SK-N-MC (cell line): ENCODE measurements at places on chromosomes 12 and 14.

- DNase-seq = no peak
These were observed 38.6 kb upstream of the GNG2 start for GRCh38 chr14:51821822-51822221.

DNA sequence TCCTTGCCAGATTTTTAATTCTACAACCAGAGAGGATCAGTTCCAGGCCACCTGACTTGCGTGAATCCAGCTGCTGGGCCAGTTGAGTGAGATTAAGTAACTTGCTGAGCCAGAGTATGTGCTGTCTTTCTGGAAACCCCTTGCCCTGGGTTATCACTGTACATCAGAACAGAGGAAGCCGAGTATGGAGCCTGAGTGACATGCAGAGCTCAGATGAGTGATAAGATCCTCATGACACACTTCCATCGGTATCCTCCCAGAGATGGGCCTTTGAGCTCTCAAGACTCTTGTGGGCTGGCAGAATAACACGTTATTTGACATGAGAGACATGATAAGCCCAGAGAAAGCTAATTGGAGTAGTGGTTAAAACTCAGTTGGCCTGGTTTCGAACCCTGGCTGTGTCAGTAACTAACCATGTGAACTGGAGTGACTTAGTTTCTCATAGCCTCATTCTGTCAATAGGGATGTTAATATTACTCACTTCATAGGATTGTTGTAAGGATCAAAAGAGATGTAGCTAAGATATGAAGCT lies 388.1 kb downstream of the ZFP36L1 start:
- no peak for DNase-seq

GRCh38 chr14:105492031-105492970 lies 1.3 kb downstream of the TEDC1 start:
- DNase-seq = no peak

DNA sequence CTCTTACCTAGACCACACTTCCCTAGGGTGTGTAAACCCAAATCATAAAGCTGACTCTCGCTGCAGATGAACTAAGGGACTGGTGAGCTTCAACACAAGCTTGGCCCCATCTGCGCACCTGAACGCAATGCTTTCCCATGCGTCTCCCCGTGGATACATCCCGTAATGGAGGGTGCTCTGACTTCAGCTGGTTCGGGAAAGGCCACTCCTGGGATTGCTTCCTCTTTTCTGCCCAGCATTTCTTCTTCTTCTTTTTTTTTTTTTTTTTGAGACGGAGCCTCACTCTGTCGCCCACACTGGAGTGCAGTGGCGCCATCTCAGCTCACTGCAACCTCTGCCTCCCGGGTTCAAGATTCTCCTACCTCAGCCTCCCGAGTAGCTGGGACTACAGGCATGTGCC lies 27.7 kb upstream of the ETFBKMT start:
- DNase-seq = no peak

DNA sequence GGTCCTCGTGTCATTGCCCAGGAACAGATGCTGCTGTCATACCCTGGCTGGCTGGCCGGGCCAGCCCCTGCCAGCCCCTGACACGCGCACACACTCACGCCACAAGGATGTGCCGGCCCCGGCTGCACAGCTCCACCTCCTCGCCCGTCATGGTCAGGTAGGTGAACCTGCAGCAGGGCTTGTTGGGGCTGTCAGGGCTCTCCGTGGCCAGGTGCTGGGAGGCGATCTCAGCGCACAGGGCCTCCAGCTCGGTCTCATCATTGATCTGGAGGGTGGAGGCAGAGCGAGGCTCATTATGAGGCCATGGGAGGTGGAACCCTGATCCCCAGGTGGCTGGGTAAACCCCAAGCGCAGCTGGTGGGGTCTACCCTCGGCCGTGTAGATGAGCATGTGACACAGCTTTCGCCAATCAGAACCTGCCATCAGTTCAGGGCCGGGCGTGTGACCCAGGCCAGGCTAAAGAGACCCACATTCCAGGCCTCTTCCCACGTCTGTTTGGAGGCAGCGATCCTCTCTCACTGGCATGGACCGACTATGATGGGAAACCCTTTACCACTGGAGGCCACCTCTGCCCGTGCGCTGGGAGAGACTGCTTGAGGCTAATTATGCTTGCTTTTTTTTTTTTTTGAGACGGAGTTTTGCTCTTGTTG lies 38.8 kb downstream of the TRAFD1 start:
- DNase-seq = no peak

DNA sequence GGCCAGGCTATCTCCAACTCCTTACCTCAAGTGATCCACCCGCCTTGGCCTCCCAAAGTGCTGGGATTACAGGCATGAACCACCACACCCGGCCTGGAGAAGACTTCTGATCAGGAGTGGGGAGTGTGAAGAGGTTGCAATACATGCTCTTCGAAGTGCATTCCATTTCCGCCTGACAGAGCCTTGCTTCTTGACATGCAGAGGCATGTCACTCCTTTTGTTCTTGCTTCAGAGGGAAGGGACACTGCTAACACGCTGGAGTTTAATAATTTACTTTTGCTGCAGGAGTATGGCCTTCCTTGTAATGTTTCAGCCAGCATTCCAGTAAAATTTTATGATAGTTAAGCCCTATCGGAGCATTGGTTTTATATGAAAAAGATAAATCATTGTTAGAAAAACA lies 74.9 kb downstream of the SLC25A47 start:
- no peak for DNase-seq

GRCh38 chr12:116432314-116432750 lies 126.8 kb upstream of the MAP1LC3B2 start:
- DNase-seq = no peak

- DNase-seq = no peak
These were observed 519.1 kb upstream of the FOXG1 start for GRCh38 chr14:28247491-28247890.

GRCh38 chr14:104968153-104968527 lies 10.0 kb downstream of the AHNAK2 start:
- DNase-seq = no peak

DNA sequence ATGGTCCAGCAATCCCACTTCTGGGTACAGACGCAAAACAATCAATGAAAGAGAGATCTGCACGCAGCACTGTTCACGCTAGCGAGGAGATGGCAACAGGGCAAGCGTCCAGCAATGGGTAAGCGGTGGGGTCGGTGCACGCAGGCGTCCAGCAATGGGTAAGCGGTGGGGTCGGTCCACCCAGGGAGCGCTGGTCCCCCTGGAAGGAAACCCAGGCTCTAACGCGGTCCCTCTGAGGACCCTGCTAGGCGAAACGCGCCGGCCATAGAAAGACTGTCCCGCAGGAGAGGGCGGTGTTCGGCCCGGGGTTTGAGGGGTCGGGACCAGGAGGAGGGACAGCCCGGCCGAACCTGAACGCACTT lies 618 bp upstream of the PGAM5 start:
- DNase-seq = no peak

- DNase-seq = no peak
These were observed 15.0 kb upstream of the FBXO33 start for GRCh38 chr14:39447175-39447661.

DNA sequence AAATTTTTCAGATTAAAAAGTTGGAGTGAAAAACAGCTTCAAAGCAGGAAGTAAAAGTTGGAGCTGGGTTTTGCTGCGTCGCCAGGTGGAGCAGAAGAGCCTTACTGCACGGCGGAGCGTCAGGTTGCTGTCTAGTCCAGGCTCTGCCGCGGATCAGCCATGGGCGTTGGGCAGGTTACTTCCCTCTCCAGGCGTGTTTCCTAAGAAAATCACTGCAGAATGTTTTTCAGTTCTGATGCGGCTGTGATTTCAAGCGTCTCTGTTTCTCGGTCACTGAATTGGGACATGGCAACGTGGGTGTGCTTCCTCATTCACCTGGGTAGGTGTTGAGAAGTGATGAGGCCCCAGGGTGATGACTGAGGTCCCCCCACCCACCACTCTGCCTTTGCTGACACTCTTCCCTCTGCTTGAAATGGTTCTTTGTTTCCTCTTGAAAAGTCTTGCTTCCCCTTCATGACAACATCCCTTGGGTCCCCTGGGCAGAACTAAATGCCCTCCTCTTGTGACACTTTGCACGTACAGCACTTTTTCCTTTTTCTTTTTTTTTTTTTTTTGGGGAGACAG lies 7.6 kb downstream of the EVL start:
- DNase-seq = no peak

GRCh38 chr12:19402211-19402610 lies 37.1 kb upstream of the AEBP2 start:
- no peak for DNase-seq

- DNase-seq = no peak
These were observed 27.5 kb upstream of the JPH4 start for GRCh38 chr14:23605931-23606585.

GRCh38 chr12:66571361-66571915 lies 107.4 kb downstream of the GRIP1 start:
- no peak for DNase-seq

- DNase-seq = no peak
These were observed 765 bp upstream of the NFYB start for GRCh38 chr12:104138797-104139152.

- no peak for DNase-seq
These were observed 19.4 kb downstream of the EVL start for GRCh38 chr14:100084591-100084990.

DNA sequence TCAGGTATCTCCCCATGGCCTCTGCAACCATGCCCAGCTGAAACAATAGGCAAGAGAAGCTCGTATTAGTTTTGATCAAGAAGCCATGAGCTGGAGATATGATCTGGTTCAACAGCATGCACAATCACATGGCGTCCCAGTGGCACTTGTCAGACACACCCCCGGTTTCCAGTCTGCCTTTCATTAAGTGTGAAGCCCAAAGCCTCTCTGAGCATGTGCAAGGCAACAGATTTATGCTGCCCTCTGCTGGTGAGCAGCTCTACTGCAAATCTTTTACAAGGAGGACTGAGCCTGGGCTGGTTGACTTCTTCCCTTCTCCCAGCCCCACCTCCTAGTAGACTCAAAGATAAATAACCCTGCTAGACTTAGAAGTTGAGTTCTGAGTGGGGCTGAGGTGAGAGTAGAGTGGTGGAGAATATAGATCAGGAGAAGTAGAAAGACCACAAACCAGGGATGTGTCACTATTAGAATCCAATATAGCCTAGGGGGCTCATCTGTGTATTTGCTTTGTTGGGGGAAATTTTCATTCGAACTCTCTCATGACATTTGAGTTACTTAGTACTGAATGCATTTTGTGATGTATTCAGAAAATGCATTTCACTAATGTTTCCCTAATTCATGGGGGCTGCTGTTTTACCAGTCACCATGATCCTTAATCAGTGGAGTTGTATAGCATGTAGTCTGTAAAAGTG lies 53.7 kb upstream of the MBIP start:
- peak; percentile 74 for DNase-seq

GRCh38 chr12:6891646-6892001 lies 13.0 kb upstream of the LRRC23 start:
- DNase-seq = no peak

DNA sequence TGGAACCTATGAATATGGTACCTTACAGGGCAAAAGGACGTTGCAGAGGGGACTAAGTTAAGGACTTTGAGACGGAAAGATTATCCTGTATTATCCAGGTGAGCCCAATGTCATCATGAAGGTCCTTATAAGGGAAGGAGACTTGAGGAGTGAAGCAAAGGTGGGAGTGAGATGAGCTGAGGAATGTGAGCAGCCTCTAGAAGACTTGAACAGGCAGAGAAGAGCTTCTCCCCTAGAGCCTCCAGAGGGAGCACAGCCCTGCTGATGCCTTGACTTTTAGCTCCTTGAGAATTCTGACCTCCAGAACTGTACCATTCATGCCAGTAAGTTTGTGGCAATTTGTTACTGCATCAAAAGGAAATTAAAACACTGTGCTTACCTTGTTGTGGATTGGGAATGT lies 41.8 kb upstream of the DCD start:
- DNase-seq = no peak

GRCh38 chr12:109720152-109720856 lies 6.7 kb downstream of the FAM222A start:
- DNase-seq = no peak

GRCh38 chr12:111120578-111120977 lies 200.2 kb upstream of the MYL2 start:
- no peak for DNase-seq

GRCh38 chr12:41277946-41278267 lies 89.8 kb downstream of the PDZRN4 start:
- no peak for DNase-seq

DNA sequence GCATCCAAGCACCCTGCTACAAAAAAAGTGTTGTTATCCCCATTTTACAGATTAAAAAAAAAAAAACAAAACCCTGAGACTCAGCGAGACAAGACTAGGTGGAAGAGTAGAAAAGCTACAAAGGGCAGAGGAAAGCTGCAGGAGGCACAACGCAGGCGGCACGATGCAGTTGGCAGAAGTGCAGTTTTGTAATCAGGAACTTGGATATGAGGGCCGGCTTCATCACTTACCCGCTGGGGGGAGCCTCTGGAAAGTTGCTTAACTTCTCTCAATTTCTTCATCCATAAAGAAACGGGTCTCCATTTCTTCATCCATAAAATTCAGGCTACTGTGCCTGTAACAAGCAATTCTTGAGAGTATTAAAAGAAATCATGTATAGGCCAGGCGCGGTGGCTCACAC lies 33.1 kb upstream of the CCDC60 start:
- DNase-seq = no peak

DNA sequence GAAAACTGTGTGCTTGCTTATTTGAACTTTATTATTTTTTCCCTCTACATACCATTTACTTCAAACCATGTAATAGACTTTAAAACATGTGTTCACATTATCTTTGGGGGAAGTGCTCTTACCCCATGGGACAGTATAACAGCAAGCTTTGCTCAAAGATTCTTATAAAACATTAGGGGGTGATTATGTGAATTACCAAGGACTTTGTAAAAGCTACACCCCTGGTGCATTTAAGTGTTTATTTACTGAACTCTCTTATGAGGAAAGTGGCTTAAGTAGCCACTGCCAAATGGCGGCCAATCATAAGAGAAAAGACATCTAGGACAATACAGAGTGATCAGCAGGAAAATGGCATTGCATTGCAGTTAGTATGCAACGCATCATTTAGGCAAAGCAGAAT lies 70.3 kb downstream of the CAPZA3 start:
- DNase-seq = no peak

GRCh38 chr12:48031135-48031960 lies 27.1 kb upstream of the COL2A1 start:
- DNase-seq = no peak

DNA sequence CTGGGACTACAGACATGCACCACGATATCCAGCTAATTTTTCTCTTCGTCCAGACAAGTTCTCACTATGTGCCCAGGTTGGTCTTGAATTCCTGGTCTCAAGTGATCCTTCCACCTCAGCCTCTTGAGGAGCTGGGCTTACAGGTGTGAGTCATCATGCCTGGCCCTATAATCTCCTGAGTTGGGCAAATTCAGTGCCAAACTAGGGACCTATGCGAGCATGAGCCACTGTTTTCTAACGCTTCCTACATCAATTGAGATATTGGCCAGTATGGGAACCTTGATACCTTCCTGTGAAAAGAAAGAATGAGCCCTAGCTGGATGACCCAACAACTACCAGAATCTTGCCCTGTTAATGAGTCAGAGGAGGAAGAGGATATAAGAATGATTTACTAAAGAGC lies 585.2 kb downstream of the C12orf50 start:
- no peak for DNase-seq
